ENCODE measurements at places on chromosomes 11 and 22.

DNA sequence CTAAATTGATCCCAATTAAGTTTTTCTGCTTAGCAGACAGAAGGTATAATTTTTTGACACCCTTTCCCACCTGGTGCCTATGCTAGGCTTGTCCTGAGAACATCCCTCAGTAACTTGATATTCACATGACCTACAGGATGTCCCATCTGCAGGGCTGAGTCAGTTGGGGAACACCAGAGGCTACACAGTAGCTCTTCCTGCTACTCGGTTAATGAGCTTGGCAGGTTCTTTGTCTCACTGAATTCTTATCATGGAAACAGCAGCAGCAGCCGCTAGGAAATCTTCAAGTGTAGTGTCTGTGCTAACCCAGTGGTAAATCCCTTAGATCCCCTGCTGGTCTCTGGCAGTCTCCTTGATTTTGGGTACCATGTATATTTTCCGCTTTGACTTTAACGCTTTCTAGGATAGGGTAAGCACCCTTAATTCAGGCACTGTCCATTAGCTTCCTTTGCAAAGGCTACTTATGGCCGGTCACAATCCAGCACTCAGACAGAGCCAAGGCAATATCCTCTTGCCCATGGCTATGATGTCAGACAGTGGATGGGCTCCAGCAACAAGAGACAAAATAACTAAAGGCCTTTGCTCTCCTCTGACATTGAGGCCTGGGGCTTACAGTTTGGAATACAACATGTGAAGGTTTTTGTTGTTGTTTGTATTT is 8.5 kb downstream of the MRPL16 start:
- DNase-seq, result peak; percentile 7

- DNase-seq, result no peak
Measured at GRCh38 chr11:72633068-72633467, 41.2 kb downstream of the PDE2A start.

GRCh38 chr11:1340111-1340510 is 30.7 kb upstream of the TOLLIP start:
- DNase-seq, result no peak

GRCh38 chr11:69233744-69234570 is 60.0 kb upstream of the MYEOV start:
- DNase-seq, result no peak

DNA sequence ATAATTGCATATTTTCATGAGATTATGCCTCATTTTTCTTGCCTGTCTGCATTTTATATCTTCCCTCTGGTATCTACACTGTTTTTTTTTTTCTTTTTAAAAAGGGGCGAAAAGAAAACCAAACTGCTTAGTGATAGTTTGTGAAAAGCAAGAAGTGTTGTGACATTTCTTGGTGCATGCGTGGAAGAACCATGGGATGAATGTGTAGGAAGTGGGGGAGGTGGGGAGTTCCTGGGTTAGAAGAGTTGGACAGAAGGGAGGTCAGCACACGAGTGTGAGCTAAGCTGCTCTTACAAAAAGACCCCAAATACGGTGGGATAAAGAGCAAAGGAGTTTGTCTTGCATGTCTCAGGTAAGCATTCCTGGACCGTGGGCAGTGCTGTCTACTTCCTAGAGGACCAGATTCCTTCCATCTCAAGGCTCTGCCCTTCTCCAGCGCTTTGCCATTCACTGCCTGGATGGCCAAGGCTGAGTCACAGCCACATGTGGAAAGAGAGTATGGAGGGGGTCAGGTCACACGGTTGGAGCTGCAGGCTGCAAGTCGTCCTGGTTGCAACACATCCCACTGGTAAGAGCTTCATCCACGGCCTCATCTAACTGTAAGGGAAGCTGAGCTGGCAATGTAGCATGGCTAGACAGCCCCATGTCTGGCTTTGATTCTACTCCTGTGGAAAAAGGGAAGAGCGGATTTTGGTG is 300.6 kb downstream of the DDX10 start:
- DNase-seq, result peak; percentile 38

- peak; percentile 4 for DNase-seq
Measured at GRCh38 chr11:60498399-60498798, 5.8 kb downstream of the MS4A12 start.

DNA sequence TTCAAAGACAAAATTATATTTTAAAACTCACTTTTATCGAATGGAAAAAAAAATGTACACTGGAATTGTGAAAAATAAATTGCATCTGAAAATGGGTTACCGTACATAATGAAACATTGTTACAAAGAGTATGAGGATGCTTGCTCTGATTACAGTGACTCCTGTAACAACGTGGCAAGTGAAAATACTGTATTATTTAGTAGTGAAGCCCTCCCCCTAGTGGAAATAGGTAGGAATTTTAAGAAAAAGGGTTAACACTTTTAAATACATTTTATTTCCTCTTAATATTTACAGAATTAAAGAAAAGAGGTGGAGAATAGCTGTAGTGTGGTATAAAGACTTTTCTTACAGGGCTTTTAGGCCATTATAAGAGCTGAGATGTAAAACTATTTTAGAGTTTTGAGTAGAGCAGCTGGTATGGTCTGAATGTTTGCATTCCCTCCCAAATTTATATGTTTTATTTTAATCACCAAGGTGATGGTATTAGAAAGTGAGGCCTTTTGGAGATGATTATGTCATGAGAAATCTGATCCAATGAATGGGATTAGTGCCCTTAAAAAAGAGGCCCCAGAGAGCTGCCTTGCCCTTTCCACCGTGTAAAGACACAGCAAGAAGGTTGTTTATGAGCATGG is 25.2 kb downstream of the FAM76B start:
- peak; percentile 55 for DNase-seq

GRCh38 chr22:22558972-22559603 is at the start of gene PRAME:
Gene PRAME (minus strand): TSS chr22:22559265. CDS start chr22:22556832, 2,433 bp downstream.
- DNase-seq, result peak; percentile 31

GRCh38 chr22:46116491-46116958 is 33.8 kb upstream of the PPARA start:
- peak; percentile 87 for DNase-seq

DNA sequence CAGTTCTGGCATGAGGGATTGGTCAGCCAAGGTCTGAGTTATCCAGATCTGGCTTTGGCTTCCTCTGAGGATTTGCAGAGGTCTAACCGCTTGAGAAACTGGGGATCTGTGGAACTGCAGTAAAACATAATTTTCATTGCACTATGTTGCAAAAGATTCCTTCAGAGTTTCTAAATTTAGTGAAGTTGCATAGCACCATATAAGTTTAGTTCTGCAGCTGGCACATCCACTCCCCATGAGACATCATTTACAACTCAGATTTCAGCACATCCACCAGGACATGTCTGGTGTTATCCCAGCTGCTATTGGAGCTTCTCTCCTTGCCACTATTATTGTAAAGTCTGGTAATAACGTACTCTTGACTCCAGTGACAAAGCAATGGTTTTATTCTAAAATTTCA is 181.5 kb downstream of the CWF19L2 start:
- DNase-seq, result no peak

DNA sequence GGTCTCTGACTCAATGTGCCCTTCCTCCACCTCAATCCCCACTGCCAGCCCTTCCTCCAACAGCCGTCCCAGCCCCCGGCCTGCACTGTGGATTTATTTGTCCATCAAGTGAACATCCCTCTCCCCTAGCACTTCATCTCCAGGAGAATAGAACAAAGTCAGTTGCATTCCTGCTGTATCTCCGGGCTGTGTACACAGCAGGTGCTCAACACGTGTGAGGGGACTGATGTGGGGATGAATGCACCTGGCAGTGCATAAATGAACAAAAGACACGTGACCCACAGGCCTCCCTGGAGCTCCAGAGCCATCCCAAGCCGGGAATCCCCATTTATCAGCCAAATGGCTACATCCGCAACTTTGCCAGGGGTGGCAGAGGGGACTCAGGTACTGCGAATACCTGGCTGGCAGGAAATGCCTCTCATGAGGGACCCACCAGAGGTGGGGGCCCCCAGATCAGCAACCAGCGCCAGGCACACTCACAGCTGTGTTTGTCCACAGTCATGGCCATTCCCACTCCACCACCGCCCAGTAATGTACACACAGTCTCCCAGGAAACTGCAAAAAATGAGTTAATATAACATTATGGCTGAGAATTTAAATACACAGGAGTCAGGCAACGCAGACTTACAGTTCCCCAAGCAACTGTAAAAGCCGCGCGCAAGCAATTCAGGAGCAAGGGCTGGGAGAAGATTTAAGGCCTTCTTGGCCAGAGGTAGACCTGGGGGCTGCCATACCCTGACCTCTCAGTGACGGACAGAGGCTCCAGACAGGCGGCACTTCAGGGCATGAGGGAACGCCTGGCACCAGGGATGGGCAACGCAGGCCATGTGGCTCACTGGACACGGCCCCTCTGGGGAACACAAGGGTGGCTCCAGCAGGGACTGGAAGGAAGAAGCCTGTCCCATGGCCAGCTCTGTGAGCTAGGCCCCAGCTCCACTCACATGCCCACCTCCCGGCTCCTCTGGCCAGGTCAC is 50.3 kb upstream of the TCF20 start:
- no peak for DNase-seq

DNA sequence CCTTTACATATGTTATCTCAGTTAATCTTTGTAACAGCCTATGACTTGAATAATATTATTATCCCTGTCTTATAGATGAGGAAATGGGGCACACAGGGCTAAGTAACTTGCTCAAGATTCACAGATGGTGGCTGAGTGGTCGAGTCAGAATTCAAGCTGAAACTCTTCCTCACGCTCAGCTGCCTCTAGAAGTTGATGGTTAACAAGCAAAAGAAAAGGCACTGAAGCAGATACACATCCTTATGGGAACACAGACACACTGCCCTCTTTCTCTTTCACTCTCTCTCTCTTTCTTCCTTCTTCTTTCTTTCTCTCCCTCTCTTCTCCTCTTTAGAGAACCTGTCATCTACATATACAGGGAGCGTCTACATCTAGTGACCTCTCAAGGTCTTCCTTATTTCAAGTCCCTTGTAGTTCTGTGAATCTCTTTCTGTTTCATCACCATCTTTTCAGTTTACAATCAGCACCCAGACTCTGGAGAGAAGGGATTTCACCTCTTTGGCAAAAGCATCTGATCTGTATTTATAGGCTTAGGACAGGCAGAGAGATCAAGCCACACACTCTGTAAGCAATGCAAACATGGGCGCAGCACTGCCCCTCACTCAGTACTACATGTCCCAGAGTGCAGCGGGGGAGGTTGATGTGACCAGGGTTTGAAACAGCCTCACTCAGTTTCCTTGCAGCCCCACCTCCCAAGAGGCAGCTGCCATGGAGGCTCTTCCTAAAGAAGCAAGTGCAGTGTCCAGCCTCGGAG is 75.7 kb downstream of the GRAMD1B start:
- no peak for DNase-seq

DNA sequence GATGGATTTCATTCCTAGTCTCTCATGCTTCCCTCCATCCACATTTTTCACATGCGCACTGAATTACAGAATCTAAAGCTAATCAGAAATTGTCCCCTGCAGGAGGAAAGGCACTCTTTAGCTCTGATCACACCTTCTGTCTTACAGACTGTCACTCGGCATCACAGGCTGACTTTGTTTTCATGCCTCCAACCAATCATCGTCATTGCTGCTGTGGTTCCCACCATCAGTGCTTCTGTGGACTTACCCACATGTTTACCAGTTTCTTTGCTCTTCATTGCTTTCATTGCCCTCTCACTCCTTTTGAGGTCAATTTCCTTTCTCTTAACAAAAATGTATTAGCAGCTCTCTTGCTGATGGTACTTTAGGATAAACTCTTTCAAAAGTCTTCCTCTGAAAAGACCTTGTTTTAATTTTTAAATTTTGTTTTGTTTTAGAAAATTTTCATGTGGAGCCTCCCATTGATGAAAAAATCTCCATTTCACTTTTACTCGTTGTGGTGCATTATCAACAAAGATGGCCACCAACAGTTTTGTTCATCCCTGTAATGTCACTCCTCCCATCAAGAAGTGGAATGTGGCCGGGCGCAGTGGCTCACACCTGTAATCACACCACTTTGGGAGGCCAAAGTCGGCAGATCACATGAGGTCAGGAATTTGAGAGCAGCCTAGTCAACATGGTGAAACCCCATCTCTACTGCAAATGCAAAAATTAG is 20.2 kb upstream of the TREH start:
- no peak for DNase-seq

- no peak for DNase-seq
Measured at GRCh38 chr11:127383026-127383425, 382.5 kb upstream of the KIRREL3 start.

GRCh38 chr11:45761659-45762058 is 43.3 kb upstream of the SLC35C1 start:
- no peak for DNase-seq

- no peak for DNase-seq
Measured at GRCh38 chr11:1947592-1948237, 583 bp downstream of the MRPL23 start.

GRCh38 chr11:862081-862661 is 19.5 kb downstream of the TSPAN4 start:
- DNase-seq, result no peak

GRCh38 chr22:29172216-29172615 is 33.5 kb upstream of the EMID1 start:
- no peak for DNase-seq

DNA sequence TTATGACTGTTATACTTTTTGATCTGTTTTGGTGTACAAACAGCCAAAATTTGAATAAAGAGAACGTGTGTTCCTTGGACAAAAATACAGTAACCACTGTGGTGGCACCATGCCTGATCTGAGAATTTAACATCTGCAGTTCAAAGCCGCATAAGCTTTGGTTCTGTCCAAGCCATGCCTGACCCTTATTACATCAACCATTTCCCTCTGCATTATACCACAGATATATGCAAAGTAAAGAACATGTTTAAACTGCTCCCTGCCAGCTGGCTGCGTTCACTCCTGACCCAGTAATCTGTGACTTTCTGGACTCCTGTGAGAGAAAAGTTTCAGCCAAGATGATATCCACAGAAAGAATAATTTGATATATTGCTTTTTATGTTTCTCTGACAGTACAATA is 890.5 kb upstream of the ANO3 start:
- no peak for DNase-seq

- DNase-seq, result no peak
Measured at GRCh38 chr11:64881476-64881875, 3.1 kb upstream of the EHD1 start.

DNA sequence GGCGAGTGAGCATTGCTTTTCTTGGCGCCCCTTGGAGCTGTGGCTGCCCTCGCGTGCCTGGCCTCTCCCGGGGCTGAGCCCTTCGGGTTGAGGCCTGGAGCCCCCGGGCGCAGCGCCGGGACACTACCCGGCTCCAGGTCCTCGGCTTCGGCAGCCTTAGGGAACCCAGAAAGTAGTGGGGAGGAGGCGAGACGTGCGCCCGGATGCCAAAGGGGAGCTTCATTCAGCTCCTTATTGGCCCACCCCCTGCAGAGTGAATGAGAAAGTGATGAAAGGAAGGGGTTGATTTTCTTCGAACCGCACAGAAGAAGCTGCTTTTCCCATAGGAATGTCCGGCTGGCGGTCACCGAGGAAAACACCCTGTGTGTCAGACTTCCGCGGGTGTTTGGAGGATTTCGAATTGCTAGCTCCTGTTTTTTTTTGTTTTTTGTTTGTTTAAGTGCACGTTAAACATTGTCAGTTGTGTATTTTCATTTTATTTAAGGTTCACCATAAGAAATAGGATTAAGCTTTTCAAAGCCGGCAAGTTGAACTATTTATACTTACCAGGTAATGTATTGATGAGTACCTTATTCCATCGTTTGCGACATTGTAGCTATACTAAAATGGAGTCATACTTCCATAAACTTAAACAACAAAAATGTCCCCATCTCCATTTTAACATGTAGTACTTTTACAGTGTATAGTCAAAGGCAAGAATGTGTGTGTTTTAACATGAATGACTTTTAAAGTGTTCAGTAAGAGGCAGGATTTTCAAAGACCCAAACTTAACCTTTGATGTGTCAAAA is 841 bp upstream of the EIF4G2 start:
- no peak for DNase-seq

- peak; percentile 46 for DNase-seq
Measured at GRCh38 chr11:123560006-123560405, 94.4 kb downstream of the SCN3B start.
